ENCODE measurements at places on chromosomes 13 and 19.

GRCh38 chr13:48561466-48562235, 28.8 kb upstream of the RCBTB2 start:
- no peak for DNase-seq

DNA sequence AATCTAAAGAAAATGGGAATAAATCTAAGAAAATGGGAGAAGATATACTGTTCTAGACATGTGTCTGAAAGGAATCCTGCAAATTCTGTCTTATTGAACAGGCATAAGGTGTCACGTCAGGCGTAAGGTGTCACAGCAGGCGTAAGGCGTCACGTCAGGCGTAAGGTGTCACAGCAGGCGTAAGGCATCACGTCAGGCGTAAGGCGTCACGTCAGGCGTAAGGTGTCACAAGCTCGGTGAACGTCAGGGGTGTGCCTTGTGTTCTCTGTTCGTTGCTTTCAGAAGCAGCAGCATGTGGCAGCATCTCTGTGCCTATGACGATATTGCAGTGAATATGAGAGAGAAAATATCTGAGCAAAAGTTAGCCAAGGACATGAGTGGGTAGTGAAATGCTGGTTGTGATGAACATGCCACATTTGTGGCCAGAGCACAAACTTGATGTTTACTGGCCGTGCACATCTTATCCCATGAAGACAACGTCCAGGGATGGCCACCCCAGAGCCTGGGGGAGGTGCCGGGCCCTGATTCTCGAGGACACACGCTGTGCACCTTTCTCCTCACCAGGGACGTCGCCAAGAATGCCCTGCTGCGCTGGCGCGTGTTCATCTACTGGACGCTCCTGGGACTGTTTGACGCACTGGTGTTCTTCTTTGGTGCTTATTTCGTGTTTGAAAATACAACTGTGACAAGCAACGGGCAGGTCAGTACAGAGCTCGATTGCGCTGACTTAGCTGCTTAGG, 107.0 kb upstream of the MCF2L start:
- no peak for DNase-seq

GRCh38 chr13:59356607-59357006, 807.1 kb downstream of the DIAPH3 start:
- peak; percentile 77 for DNase-seq

DNA sequence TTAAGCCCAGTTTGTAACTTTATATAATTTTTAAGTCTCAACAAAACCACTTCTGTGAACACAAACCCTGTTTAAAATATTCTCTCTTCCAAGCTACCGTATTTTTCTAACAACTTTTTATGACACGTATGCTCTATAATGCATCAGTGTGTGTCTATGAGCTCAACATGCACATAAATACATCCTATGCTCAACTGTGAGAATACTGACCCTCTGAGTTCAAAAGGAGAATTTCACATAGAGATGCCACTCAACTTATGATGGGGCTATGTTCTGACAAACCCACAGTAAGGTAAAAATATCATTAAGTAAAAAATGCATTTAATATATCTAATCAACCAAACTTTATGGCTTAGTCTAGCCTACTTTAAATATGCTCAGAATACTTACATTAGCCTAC, 1139.7 kb upstream of the SPRY2 start:
- no peak for DNase-seq

DNA sequence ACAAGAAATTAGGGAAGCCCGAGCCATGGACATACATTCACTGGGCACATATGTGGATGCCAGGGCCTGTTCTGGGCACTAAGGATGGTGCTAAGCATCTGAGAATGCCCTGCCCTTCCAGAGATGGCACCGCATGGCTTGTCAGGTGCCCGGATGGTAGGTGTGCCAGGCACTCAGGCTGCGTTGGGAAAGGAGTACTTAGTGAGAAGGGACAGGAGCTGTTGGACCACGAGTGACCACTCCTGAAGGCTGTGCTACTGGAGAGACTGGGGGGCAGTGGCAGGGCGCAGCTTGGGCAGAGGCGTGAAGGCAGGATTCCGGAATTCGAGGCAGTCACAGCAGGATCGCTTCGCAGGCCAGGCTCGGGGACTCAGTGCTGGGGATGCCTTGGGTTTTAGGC, 38.0 kb upstream of the EHD2 start:
- DNase-seq, result no peak

- DNase-seq, result no peak
These were observed 4.8 kb downstream of the KCNC3 start for GRCh38 chr19:50324331-50324730.

- no peak for DNase-seq
These were observed 2.0 kb downstream of the LMTK3 start for GRCh38 chr19:48509467-48510194.

GRCh38 chr13:101170306-101170705, 246.0 kb downstream of the NALCN start:
- no peak for DNase-seq

DNA sequence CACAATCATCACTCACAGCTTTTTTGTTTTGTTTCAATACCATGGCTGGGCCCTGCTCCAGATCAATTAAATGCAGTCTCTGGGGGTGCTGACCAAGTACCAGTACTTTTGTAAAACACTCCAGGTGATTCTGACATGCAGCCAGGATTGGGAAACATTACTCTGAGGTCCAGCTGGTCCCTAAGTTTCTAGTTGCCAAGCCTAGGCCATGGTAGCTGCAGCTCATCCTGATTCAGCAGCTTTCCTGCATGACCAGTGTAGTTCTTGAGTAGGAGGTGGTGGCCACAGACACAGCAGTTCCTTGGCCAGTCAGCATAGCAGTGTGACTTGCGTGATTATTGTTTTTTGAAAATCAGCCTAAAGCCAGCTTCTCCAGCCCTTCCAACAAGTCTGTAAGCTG, 859.1 kb downstream of the DIAPH3 start:
- no peak for DNase-seq

DNA sequence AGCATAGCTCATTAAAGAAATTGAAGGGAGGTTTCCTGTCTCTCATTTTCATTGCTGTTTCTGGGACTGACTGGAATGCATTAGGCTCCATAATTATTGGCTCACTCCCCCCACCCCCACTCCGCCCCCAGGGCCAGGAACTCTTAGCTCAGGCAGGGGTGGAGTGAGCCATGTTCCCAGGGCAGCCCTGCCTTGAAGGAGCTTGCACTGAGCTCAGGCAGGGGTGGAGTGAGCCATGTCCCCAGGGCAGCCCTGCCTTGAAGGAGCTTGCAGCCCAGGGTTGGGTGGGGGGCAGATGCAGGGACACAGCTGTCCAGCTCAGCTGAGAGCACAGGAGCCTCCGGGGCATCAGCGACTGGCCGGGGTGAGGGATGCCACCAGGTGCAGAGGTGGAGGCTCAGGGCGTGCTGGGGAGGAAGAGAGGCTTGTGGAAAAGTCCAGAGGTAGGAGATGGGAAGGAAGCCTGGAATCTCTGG, 39.1 kb upstream of the TFDP1 start:
- DNase-seq, result peak; percentile 64

- DNase-seq, result no peak
These were observed 429.7 kb downstream of the FGF14 start for GRCh38 chr13:101972191-101972590.

DNA sequence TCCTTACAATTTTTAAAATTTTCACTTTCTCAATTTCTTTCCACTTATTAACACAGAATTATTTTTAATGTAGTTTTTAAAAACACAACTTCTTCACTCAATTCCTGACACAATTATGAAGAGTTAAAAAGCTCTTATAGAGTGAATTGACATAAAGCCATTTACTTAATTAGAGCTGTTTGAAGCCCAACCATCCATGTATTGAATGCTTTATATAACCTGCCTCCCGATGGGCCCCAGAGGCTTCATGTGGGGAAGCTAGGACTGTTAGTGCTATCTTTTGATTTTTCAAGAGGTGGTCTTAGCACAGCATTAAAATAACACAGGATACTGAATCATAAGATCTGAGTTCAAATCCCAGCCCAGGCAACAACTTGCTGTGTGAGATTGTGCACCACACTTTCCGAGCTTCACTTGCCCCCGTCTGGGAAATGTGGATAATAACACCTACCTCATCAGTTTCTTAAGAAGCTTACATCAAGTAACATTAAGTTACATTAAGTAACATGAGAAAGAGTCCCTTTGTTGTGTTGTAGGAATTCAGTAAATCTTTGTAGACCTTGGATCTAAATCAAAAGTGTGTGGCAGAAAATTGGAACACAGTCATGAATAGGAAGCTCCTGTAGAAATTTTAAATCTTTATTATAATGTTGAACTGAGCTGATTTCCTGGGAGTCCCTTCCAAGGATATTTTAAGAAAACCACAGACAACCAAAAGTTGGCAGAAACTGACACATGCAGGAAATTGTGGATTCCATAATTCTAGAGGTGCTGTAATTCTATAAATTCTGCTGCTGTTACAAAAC, 5.5 kb upstream of the ENOX1 start:
- DNase-seq, result no peak

DNA sequence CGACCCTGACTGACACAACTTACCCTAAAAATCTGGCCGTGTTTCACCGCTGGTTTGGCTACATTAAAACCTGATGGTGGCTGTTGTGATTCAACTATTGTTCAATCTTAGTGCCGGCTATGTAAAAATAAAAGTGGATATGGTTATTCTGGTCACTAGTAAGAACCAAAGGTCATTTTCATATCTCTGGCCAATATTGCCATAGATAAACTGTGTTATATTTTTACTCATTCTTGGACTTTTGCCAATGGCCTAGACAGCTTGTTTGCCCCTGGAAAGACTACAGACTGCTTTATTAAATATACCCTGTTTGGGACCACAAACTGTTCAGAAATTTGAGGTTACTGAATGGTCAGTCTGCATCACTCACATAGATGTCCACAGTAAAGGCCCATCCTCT, 258.5 kb upstream of the KLHL1 start:
- no peak for DNase-seq

DNA sequence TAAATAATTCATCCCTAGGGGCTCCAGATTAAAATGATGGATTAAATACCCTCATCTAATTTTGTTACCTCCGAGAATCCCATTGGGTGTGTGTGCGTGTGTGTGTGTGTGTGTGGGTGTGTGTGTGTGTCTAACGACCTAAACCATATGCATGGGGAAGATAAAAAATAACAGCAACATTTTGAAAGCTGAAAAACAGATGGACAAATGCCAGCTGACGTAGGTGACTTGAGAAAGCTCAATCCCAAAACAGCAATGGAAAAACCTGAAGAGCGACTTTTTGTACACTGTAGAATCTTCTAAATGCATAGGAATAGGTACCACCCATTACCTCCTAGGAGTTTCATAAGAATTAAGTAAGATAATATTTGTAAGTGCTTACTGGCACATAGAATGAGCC, 8.7 kb upstream of the RPL21 start:
- DNase-seq, result no peak

DNA sequence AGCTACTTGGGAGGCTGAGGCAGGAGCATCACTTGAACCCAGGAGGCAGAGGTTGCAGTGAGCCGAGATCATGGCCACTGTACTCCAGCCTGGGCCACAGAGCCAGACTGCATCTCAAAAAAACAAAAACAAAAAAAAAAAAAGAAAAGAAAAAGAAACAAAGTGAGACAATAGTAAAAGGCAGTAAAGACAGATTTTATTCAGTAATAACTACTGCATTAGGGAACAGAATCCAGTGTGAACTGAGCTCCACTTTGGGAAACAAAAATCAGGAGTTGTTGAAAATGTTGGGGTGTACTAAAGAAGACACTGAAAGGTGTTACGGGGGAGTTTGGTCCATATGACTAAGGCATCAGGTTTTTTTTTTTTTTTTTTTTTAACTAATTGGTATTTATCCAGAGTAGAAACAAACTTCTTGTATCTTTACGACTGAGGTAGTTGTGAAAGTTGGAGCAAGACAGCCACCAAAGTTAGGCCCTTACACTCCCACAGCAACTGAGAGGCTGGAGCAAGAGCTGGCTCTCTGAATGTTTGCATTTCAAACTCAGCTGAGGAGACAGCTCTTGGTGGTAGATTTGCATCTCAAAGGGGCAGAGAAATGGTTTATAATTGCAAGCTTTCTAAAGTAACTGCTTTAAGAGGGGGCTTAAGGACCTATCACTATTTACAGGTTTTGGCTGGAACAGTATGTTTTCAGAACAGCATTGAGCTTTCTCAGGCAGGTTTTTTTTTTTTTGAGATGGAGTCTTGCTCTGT, 24.2 kb downstream of the ZNF607 start:
- no peak for DNase-seq

Measured in left forelimb (tissue), 1 donor.